Dermis microvascular lymphatic vessel endothelial cell (primary cell): ENCODE measurements at places on chromosomes 1 and 21.

- DNase-seq, result no peak
Measured at GRCh38 chr1:228940526-228940925, 205.2 kb downstream of the RHOU start.

DNA sequence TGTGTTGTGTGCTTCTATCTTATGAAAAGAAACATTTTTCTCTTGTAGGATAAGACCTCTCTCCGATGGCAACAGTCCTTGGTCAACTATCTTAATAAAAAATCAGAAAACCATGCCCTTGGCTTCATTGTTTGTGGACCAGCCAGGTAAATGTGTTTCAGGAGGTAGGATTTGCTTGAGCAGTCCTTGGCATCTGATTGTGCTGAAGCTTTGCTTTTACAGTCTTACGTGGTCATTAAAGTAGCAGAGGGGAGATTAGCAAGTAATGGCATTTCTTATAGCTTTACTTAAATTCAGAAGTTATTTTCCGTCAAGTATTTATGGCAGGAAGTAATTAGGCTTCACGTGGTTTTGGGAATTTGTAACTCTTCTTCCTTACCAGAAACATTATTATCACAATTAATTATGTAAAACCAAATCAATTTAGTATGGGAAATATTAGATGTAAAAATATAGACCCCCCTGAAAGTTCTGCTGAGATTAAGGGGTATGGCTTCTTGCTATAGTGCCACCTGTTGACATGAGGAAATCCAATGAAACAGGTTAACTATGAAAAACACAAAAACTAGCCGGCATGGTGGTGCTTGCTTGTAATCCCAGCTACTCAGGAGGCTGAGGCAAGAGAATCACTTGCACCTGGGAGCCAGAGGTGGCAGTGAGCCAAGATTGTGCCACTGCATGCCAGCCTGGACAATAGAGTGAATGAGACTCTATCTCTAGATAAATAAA, 49.0 kb downstream of the MAP3K21 start:
- DNase-seq, result no peak

DNA sequence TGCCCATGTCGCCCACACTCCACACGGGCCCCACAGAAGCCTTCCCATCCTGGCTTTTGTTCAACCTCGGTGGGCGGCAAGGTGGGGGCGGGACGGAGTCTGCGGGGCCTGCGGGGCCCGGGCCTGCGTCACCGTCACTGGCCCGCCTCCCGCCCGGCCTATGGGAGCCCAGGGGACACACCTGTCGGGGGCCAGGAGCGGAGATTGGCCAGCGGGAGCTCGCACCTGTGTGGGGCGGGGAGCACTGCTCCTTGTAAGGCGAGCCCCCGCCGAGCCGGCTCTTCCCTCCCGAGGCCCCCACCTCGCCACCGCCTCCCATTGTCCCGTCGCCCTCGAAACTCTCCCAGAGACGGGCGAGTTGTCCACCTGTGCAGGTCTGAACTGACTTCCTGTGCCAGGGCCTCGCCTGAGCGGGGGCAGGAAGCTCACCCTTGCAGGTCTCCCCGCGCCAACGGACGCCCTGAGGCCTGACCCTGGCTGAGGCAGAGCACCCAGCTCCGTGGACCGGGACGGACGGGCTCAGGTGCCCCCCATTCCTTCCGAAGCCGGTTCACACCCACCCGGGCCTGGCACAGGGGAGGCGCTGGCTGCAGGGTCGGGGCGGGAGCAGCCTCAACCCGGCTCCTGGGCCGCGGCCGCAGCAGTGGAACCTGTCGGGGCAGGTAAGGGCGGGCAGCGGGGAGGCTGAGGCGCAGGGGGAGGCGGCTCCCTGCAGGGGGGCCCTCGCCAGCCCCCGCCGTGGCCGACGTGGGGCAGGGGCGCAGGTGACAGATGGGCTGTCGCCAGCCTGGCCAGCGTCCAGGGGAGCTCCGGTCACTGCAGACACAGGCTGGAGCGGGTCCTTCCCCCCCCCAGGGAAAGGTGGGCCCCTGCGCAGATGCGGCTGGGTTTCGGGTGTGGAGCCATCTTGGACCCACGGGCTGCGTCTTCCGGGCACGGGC, 10.8 kb upstream of the TTLL10 start:
- no peak for DNase-seq

DNA sequence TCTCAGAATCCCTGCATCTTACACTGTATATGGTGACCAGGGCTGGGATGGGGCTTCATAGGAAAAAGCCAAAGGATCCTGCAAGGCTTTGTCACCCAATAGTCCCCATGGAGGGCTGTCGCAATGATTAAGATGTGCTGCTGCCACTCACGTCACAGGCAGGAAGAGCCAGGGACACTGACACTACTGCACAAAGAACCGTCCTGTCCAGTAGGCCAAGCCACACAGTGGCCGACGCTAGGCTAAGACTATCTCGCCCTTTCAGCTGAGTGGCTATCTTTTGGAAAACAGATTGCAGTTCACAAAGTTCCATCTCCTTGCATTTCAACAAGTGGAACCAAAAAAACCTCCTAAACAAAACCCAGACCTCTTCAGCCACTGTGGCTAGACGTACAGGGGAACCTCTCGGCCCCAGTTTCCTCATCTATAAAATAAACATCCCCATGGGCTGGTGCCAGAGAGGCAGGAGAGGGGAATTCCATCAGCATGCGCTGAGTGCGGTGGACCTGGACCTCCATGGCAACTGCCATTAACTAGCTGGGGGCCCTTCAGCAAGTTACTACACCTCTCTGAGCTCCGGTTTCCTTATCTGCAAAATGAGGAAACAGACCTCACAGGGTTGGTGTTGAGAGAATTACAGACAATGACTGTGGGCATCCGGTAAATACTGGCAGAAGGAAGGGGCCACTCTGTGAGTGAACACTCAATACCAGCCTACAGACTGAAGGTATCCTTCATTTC, 8.7 kb downstream of the CAPZB start:
- peak; percentile 98 for DNase-seq

DNA sequence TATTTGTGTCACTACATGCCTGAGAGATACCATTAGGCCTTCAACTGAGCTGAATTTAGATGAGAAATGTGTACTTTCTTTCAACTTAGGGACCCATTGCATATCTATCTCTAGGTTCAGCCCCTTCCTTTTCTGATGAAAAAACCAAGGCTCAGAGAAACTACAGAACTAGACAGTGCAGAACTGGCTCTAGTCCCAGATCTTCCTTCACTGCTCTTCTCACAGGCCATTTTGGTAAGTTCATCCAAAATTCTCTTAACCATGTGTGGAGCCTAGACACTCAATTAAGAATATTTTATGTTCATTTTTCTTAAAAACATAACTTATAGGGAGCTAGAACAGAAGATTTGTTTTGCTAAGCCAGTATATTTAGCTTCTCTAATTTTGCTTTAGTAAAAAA, 128.9 kb downstream of the ASTN1 start:
- DNase-seq, result no peak

DNA sequence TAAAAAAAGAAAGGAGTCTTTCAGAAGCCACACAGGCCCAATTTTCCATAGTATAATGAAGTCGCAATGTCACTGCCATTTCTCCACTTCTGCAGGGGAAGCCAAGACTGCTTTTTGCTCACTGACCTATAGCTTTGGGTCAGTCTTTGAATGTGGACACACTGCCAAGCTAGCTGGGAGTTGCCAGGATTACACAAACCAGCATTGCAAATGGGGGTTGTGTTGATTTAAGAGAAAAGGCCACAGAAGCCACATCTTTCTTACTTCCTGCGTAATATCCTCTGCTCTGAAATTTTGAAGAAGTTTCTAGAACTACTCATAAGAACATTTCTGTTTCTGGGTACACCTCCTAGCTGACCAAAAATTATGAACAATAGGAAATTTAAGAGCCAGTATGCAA, 45.8 kb upstream of the SAMSN1 start:
- peak; percentile 20 for DNase-seq

DNA sequence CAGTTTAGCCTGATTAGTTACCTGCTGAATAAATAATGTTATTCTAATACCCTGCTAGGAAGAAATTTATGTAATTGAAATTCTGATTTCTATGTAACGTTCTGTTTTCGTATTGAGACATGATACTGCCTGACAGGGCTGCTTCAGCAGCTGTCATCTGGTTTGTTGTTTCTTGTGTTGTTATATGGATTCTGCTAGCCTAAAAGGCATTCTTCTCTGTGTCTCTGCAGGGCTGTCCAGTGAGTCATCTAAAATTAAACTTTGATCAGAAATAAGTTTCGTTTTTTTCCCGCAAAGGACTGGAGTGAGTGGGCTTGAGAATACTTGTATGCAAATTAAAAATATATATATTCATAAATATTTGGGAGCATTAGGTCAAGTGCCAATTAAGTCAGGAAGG, 93.0 kb downstream of the DYRK1A start:
- DNase-seq, result no peak

GRCh38 chr1:63126104-63126503, 196.3 kb upstream of the FOXD3 start:
- DNase-seq, result no peak

- DNase-seq, result no peak
Measured at GRCh38 chr1:201353186-201353940, 24.1 kb downstream of the TNNT2 start.

DNA sequence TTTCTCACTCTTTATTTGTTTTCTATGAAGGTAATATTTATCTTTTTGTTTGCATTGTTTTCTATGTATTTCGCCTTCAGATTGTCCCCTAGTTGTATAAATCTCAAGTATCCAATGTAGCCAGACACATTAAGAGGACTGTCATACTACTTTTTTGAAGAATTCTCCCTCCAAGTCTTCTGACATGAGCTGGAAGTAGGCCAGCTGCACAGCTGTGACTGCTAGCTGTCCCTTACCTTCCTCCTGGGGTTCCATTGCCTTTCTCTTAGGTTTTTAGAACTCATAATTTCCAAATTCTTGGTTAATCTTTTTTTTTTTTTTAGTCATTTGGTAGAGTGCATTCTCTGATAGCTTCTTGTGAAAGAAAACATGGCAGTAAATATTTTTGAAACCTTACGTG, 46.2 kb downstream of the MTR start:
- DNase-seq, result no peak

DNA sequence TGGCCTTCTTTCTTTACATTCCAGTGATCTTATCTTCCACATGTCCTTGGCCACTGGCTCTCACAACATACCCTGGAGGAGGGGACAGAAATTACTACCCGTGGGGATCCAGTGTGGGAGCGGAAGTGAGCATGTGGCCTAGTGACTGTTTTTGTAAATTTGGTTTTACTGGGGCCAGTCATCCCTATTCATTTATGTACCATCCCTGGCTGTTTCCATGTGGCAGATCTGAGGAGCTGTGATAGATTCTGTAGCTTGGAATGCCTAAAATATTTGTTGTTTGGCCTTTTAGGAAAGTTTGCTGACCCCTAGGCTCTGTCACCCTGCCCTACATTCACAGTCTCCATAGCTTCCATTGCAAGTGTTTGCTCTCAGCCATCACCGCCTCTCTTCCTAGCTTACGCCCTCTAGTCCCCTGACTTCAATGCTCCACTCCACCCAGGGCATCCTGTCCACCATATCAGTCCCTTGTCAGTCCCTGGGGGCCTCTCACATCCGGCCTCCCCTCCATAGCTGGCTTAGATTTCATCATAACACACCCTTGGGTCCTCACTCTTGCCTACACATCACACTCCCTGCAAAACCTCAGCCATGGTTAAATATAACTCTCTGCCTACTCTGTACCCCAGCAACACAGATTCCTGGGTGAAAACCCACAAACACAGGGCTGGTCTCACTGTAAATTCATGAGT, 25.8 kb downstream of the DHCR24 start:
- DNase-seq, result no peak

GRCh38 chr1:47709019-47709871, 271.4 kb downstream of the FOXD2 start:
- DNase-seq, result peak; percentile 8

- no peak for DNase-seq
Measured at GRCh38 chr1:115865704-115866380, 24.9 kb upstream of the NHLH2 start.

- no peak for DNase-seq
Measured at GRCh38 chr21:14522736-14523135, 23.4 kb downstream of the SAMSN1 start.

- DNase-seq, result no peak
Measured at GRCh38 chr21:42319851-42320572, 4.8 kb upstream of the TFF3 start.
